ENCODE measurements at places on chromosomes 11 and 22. TPM values are rescaled to one million over a fixed set of nuclear protein-coding genes. Genes with fewer than 3 reads are reported as not detected.
A peak's percentile ranks its signal among the peaks of the same experiment; 100 is the strongest.

FOLR3 gene
- 0.81 TPM for total RNA-seq

DNA sequence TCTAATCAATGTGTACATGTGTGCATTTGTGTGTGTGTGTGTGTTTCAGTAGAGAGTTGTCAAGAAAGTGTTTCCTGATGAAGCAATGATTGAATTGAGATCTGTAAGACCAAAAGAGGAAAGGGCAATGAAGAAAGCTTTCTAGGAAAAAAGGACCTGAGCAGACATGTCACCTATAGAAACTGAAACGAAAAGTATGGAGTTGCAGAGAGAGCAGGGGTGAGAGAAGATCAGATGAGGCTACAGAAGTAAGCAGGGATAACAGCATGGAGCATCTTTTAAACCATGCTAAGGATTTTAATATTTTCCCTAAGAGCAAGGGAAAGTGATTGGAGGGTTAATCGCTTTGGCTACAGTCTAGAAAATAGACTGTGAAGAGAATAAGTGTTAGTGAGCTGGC is 1459.4 kb upstream of the TENM4 start:
- no peak for DNase-seq

DNA sequence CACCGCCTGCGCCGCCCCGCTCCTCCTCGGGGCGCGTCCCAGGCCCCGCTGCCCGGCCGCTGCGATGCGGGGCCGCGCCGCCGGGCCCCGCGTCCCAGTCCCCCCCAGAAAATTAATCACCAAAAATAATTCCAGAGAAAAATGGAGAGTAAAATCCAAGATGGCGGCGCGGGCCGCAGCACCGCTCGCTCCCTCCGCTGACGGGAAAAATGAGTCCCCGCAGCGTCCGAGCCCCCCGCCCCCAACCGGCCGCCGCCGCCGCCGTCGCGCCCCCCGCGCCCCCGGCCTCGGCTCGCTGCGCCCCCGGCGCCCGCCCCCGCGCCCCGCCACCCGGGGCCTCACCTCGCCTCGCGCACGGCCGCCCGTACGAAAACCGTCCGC is at the start of gene KMT5B:
Gene KMT5B (minus strand): TSS at position 162 of the 381 bp plus-strand sequence. CDS start 23,220 bp downstream, outside the sequence.
- DNase-seq, result peak; percentile 74

CHST1 gene
- 2.3 TPM for total RNA-seq

DNA sequence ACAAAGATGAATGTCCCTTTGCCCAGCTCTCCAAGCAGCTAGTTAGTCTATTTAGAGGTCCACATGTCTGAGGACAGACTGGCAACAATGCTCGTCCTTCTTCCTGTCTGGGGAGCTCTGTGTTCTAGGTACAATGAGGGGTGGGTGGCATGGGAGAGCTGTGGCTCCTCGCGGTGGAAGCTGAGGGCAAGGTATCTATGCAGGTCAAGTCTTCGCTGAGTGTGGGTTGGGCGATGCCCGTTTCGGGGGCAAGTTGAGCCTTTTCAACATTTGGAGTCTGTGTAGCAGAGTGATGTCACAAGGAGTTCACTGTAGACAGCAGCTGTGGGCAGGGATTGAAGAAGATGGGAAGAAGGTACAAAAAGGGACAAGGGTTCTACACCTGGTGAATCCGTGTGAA is 163.2 kb downstream of the FEZ1 start:
- DNase-seq, result no peak

GRCh38 chr11:102115557-102115956 is 5.3 kb downstream of the YAP1 start:
- no peak for DNase-seq

- no peak for DNase-seq
Observed at GRCh38 chr11:66287889-66288670, 863 bp downstream of the YIF1A start.

GRCh38 chr11:100760744-100761143 is 73.7 kb downstream of the ARHGAP42 start:
- DNase-seq, result no peak

- no peak for DNase-seq
Observed at GRCh38 chr11:91129596-91129995, 906.7 kb upstream of the CHORDC1 start.

PANX2 gene
- total RNA-seq, result 10.6 TPM

DNA sequence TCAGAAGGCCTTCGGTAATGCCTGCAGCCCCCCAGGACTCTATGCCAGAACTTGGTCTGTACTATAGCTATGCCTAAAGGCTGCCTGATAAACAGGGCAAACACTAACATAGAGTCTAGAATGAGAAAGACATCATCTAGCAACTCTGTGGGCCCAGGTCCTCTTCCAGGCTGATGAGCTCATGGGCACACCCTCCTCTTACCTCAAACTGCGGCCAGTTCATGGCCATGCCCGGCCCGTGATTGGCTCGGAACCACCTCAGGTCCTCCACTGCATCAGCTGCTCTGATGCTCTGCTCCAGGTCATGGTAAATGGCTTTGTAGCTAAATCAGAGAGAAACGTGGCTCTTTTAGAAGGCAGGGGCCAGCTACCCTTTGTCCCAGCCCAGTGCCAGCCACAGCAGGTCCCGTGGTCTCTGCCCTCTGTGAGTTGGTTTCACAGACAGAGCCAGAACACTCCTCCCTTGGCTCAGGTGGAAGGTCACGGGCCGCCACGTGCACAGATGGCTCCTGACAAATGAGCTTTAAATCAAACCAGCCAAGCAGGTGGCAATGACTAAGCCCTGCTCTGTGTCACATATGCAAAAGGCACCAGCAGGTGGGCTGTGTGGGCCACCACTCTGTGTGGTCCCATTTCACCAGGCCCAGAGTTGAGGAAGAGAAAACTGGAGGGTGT is 25.0 kb upstream of the ARFGAP3 start:
- DNase-seq, result peak; percentile 96

OSM gene
- 0.10 TPM for total RNA-seq

DNA sequence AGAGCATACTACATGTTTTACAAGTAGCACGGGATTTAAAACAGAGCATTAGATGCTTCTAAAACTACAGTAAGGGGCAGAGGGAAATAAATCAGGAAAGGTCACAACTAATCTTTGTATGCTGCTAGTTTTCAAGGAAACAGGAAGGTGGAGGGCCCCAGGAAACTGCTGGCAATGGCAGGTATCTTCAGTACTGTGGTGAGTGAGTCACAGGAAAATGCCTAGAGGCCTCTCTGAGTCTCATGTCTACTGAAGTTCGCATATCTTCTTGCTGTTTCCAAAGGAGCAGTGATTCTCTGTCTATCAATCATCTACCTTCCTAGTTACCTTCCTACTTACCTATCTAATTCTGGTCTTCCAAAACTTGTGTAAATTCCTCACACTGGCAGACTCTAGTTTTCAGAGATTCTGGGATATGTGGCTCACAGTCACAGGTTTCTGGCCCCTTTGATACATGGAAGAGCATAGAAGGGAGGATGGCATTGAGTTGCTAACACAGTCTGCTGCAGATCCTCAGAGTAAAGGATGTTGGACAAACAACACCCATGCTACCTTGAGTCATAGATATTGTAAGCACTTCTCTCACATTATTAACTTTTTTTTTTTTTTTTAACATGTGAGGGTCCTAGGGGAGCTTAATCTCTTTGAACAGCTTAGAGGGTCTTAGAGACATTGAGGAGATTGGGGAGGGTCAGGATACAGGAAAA is 58.8 kb upstream of the SYN3 start:
- no peak for DNase-seq

TREH gene
- 3.4 TPM for total RNA-seq

- DNase-seq, result peak; percentile 29
Observed at GRCh38 chr11:71293961-71294782, 41.8 kb upstream of the SHANK2 start.

DNA sequence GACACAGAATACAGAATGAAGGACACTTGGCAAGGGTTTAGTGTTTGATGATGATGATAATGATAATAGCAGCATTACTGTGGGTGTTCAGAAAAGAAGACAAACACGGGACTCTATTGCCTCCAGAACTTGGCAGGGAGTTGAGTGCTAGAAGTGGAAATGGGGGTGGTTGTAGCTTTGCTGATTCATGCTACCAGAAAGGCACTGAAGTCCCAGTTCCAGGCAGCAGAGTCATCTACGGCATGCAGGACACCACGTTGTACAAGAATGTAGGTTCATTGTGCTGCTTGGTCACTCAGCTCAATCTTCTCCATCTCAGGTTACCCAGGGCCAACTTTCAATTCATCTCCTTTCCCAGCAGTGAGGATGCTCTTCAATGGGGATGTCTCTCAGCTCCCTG is 115.7 kb downstream of the NTM start:
- no peak for DNase-seq

- peak; percentile 51 for DNase-seq
Observed at GRCh38 chr11:74325649-74326645, 14.5 kb upstream of the P4HA3 start.

TP53AIP1 gene
- total RNA-seq, result not detected

- no peak for DNase-seq
Observed at GRCh38 chr11:11512090-11512489, 109.7 kb downstream of the GALNT18 start.

CARD10 gene
- total RNA-seq, result 22.4 TPM

- DNase-seq, result no peak
Observed at GRCh38 chr11:77109236-77110019, 6.8 kb downstream of the OMP start.

DNA sequence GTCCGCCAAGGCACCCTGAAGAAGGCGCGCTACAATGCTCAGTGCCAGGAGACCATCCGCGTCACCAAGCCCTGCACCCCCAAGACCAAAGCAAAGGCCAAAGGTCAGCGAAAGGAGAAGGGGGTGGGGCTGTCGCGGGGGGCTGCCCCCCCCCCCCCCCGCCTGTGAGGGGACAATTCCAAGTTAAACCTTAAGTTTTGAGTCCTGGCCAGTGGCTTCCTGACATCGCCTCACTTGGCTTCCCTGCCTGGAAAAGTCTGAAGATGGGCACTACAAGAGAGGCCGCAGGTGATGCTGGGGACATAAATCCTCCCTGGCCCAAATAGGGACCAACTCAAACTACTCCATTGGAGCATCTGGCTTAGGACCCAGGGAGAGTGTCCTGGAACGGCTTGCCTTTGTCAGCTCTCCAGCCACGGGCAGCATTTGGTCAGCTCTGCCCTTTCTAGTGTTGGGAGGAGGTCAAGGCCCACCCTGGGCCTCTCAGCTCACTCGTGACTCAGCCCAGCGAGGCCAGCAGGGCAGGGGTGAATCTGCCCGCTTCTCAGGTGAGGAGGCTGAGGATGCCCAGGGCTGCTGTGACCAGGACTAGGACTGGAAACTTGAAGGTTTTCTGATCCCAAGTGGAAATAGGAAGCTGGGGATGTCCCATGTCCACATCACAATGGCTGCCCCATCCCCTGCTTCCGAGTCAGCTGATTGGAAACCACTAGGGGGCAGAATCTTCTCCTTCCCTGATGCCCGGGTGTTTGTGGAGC is 1.4 kb downstream of the MDK start:
- DNase-seq, result no peak

- no peak for DNase-seq
Observed at GRCh38 chr11:130476200-130476921, 27.9 kb downstream of the ADAMTS15 start.

DNA sequence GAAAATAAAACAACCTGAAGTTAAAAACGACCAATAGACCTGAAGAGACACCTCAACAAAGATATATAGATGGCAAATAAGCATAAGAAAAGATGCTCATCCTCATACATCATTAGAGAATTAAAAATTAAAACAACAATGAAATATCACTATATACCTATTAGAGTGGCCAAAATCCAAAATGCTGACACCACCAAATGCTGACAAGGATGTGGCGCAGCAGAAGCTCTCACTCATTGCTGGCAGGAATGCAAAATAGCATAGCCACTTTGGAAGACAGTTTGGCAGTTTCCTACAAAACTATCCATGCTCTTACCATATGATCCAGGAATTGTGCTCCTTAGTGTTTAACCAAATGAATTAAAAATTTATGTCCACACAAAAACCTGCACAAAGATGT is 55.0 kb upstream of the APOA1 start:
- no peak for DNase-seq

DNA sequence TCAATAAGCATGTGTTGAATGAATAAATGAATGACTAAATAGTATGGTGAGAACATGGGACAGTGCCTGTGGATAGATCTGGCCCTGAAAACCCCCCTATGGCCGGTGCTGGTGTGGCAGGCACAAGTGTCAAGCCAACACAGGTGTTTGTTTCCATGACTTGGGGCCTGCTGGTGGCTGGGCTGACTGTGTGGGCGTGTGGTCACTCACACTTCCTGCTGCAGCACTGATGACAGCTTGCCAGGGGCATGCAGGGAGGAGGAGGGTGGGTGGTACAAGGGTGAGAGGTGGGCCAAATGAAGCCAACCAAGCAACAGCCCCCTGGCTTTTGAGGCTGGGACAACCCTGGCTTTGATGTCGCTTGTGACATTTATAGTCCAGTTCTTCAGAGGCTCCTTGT is 30.3 kb upstream of the ABCC8 start:
- DNase-seq, result no peak

GVQW3 gene
- 0.60 TPM for total RNA-seq

GRCh38 chr11:78168539-78169477 is 19.6 kb downstream of the KCTD21 start:
- DNase-seq, result peak; percentile 95

DNA sequence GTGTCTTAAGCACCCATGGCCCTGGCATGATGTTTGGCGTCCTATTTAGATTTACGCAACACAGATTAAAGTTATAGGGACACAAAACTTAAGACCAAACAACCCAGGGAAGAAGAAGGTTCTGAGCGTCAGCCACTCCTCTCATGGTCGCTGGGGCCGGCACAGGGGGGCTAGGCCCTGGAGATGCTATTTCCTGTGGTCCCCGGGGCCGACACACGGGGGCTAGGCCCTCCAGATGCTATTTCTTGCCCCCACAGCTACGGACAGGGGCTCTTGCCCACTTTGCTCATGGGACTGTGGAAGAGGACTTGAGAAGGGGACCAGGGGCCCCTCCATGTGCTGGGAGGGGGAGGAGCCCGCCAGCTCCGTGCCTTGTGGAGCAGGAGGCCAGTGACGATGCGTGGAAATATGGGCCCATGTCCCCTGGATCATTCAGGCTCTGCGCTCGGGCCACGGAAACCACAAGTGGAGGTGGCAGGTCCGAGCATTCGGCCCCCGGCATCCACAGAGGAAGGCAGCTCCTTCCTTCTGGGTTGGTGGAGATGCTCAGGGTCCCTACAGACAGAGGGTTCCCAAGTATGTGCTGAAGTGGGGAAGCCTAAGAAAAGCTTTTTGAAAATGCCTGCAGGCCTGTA is 711.1 kb downstream of the BRD1 start:
- DNase-seq, result no peak

DNA sequence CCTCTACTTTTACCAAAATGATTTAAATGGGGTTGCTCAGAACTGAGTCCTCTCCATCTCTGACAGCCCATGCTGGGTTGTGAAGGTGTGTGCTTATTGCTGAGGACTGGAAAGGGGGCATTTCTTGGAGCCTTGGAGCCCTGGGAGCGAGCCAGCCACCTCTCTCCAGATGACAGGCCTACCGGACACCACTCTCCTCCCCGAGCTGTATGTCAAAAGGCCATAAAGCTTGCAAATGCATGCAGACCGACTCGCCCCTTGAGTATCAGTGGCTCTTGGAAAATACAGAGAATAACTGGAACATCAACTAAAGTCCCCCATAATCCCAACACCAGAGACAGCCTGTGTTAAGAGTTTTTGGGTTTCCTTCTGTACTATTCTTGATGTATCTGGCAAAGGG is 67.9 kb upstream of the PITPNB start:
- no peak for DNase-seq
